ENCODE measurements at places on chromosomes 1 and 21.

DNA sequence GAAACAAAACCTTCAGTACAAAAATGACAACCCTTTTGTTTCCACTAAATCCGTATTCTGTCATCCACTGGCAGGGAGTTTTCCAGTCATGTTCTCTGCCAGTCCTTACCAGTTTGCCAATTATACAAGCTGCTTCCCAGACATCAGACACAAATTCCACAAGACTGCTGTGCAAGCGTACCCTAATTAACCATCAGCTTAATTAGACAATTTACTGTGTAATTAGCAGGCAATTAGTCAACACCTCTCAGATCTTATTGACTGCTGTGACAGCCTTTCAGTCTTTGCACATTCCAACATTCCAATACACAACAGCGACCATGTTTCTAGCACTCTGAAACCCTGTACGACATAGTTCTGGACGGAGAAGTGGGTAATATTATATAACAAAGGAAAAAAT lies 420.1 kb downstream of the DPYD start:
- no peak for DNase-seq

- DNase-seq, result no peak
Measured at GRCh38 chr1:223733898-223734852, 21.8 kb downstream of the CAPN2 start.

- peak; percentile 66 for DNase-seq
Measured at GRCh38 chr1:64282351-64282750, 78.9 kb downstream of the UBE2U start.

- DNase-seq, result no peak
Measured at GRCh38 chr1:176983731-176984130, 180.8 kb downstream of the ASTN1 start.

DNA sequence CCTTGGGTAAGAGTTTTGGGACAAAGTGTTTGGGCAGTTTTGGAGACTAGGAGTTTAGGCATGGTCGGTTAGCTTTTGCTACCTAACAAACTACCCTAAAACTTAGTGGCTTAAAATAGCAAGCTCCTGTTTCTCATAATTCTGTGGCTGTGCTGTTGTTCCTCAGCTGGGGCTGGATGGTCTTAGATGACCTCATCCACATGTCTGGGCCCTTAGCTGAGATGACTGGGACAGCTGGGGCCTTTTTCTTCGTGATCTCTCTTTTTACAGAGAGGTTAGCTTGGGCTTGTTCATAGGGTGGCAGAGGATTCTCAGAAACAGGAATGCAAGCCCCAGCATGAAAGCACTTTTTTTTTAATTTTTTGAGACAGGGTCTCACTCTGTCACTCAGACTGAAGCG lies 6.6 kb downstream of the ATP1A4 start:
- no peak for DNase-seq

GRCh38 chr1:110879758-110880606 lies 7.0 kb downstream of the CD53 start:
- DNase-seq, result no peak

GRCh38 chr21:31336739-31337040 lies 7.4 kb downstream of the TIAM1 start:
- no peak for DNase-seq

DNA sequence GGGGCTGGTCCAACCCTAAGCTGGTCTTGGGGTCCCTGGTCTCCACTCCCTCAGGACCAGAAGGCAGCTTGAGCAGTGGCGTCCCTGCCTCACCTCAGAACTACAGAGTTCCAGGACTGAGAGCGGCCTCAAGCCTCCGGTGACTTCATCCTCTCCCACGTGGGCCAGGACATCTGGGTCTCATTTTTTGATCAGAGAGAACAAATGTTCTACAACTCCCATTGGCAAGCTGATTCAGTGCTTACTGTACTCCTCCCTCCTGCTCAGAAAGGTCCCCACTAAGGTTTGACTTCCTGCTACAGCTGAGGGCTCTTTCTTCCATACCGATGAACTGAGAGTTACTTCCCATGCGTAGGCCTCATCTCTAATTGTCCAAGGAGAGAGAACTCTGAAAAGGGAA lies 78.5 kb downstream of the PLXNA2 start:
- DNase-seq, result no peak

DNA sequence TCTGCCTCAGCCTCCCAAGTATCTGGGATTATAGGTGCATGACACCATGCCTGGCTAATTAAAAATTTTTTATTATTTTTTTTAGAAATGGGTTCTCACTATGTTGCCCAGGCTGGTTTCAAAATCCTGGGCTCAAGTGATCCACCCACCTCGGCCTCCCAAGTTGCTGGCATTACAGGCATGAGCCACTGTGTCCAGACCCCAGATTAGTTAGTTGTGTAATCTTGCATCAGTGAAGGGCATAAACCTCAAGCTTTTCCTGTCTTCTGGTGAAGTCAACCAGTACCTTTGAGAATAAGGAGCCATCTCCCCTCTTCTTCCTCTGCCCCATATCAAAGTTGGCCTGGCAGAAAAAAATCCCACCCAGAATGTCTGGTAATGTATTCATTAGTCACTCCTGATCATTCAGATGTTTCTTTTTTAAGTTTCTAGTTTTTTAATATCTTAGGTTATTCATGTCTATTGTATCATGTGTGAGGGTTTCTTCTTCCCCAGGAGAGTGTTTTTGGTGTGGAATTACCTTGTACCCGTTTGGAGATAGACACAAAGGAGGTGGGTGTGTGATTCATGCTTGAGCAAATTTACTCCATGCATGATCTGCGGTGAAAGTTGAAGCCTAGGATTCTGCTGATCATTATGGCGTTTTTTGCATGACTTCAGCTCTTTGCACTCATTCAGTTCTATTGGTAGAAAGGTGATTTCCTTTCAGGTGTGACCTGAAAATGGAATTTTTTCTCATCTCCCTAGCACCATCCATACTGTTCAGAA lies 144.0 kb downstream of the FMN2 start:
- no peak for DNase-seq

DNA sequence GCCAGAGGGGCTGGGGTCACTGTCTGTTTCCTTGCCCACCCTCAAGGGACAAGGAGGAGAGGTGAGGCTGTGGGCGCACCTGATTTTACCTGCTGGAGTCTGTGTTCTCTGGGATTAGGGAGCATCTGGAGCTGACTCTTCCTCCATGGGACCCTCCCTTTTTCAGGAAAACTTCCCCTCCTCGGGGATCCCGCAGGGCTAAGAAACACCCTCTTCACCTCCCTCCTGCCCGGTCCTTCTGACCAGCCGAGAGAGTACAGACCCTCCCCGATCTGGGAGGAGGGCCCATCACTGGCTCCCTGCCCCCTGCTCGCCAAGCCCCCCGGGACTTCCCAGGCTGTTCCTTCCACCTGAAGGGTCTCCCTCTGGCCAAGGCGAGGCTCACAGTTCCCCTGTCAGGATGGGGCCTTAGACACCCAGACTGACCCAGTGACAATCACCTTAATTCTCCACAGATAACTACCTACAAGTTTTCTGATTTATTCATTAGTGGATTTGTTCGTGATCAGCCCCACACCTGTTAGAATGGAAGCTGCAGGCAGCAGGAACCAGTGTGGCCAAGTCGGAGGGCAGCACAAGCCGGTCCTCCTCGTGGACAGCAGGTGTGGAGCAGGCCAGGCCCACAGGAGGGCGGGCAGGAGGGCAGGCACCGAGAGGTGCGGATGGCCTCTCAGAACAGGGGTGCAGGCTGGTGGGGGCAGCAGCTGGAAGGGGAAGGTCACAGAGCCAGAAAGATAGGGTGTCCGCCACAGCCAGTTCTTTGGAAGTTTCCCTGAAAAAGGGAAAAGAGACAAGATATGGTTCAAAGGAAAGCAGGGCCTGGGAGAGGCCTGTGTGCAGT lies 15.9 kb upstream of the SAMD11 start:
- no peak for DNase-seq

DNA sequence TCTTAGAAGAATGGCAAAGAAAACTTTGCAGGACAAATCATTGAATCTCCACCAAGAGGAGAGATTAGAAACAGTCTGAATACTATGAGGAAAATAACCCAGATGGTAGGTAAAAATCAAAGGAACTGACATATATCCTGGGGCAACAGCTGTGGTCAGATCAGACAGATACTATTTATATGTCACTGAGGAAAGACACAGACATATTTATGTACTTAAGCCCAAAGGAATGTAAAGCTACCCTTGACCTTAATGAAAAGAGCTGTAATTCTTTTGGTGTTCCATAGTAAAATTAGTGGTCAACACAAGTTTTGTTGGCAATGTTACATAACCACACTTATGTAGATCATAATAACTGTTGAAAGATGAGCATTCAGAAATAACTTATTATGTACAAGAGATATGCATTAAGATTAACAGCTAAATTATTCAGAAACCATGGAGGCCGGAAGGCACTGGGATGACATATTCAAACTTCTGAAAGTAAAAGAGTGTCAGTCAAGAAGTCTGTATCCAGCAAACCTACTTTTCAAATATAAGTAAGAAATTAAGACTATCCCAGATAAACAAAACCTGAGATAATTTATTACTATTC lies 166.1 kb upstream of the SAMSN1 start:
- DNase-seq, result no peak

DNA sequence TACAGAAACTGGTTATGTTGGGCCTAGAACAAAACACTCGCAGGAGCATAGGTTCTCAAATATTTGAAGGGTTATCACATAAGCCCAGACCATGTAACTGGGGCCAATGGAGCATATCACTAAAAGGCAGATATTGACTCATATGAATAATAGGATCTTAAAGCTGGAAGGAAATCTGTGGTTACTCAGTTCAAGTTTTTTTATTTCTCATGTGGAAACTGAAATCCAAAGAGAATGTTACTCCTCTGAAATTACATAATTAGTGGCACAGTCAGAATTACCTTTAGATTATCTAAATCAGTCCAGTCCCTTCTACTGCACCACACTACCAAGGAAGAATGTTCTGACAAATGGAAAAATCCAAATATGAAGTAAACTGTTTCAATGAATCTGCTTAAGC lies 12.0 kb downstream of the SLAMF8 start:
- DNase-seq, result no peak

- DNase-seq, result peak; percentile 15
Measured at GRCh38 chr1:155598842-155599331, 11.1 kb upstream of the MSTO1 start.

DNA sequence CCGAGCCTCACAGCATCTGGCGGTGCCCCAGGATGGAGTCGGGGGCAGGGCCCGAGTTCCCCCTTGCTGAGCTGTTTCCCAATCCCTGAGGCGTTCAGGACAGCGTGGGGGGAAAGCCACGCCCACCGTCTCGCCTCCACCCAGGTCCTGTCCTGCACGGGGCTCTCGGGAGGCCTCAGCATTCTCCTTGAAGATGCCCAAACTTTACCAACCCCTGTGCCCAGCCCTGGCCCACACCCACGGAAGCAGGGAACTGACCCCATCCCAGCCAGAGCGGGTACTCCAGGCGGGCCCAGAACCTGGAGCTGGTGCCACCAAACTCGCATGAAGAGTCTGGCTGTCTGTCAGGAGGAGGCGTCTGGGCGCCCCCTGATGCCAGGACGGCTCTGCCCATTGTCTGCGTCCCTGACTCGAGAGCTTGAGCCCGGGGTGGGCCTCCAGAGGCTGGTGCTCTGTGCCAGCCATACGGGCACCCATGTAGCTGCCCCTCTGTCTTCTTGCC lies 35.3 kb upstream of the POFUT2 start:
- DNase-seq, result no peak

DNA sequence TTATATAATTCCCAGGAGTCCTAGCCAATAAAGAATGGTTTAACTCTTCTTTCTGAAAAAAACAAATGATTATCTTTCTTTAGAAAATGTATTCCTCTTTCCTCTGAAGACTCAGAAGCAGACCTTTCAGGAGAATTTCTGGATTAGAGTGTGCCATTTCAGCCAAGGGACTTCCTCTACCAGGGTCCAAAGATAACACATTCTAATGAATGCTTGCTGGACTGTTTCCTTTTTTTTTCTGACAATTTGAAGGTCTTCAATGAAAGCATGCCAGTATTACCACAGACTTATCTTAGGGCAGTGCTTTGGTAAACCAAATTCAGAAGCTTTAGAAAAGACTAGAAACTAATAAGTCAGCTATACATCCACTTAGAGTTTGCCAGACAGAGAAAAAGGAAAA lies 80.5 kb downstream of the RERE start:
- DNase-seq, result no peak

- no peak for DNase-seq
Measured at GRCh38 chr1:48007047-48007446, 9.9 kb upstream of the TRABD2B start.

- no peak for DNase-seq
Measured at GRCh38 chr1:39758556-39759435, 12.4 kb downstream of the OXCT2 start.

- DNase-seq, result no peak
Measured at GRCh38 chr1:170657275-170657853, 6.6 kb upstream of the PRRX1 start.
